Activated CD4-positive, alpha-beta T cell treated with anti-CD3 and anti-CD28 coated beads, Interleukin-2, amount 50 U/mL, for 4 hours (primary cell): ENCODE measurements at places on chromosomes 2 and 18.
A peak's percentile ranks its signal among the peaks of the same experiment; 100 is the strongest.

DNA sequence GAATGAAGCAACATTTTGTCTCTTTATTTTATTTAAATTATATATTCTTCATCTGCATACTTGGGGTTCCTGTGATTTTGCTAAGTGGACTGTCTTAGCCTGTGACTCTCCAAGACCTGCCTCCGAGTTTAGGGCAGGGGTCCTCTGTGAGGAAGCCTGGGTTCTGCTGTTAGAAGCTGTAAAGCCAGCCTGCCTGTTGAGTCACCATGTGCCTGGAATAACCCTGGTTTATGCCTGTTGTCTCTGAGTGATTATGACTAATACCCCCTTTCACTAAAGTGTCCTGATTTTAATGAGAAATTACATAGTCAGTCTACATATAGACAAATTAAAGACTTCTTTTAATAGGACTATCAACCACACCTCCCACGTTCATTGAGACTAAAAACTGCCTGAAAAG lies 369.1 kb downstream of the ZNF521 start:
- no peak for DNase-seq

GRCh38 chr2:177249038-177249437 lies 15.5 kb downstream of the NFE2L2 start:
- DNase-seq: no peak

DNA sequence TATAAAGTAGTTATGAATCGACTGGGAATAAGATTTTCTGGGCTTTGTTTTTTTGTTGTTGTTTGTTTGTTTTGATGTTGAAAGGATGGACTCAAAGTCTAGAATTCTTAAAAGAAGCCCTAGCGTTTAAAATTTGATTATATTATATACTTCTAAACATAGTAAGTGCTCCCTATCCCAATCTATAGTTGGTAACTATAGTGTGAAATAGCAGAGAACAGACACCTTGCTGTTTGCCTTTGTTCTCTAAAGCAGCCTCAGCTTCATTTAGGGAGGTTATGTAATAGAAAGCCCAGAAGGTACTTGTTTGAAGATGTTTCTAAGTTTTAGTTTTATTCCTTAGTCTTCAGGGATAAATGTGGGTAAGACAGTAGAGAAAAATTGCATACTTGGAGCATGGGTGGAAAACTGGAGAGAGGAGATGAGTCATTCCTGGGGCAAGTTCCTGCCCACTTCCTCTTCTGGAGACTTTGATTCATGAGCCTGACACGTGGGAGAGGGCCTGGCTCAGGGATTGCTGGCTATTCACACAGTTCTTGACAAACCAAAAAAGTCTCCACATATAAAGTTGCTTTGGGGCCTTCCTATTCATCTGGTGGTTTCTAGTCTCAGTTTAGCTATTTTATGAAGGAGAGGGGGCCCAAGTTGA lies 131.9 kb downstream of the MYO1B start:
- no peak for DNase-seq

DNA sequence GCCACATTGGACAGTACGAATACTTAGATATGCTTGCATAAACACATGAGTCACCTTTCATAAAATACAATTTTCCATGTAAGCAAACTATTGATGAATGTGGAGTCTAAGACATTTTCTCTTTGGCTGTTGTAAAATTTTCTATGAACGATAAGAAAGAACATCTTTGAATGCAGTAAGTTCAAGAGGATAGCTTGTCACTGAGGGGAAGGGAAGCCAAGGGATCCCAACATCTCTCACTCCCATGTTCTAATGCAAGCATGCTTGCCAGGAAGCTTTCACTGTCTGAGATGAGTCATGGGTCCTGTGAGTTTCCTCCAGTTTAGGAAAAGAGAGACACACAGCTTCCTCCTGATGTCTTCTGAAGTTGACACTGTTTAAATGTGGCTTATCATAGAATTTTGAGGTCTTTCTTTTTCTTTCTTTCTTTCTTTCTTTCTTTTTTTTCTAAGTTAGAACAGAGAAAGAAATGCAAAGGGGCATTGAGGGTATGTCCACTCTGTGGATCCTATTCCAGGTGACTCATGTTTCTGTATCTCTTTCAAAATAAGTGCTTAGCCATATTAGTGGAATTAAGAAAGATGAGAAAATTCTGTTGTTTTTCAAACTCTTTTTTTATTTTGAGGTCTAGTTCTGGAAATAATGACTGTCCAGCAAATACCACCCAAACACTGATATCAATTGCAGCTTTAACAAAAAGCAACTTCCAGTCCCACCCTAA lies 146.6 kb downstream of the RDH14 start:
- DNase-seq: no peak

GRCh38 chr18:10057401-10057893 lies 143.6 kb downstream of the VAPA start:
- no peak for DNase-seq

DNA sequence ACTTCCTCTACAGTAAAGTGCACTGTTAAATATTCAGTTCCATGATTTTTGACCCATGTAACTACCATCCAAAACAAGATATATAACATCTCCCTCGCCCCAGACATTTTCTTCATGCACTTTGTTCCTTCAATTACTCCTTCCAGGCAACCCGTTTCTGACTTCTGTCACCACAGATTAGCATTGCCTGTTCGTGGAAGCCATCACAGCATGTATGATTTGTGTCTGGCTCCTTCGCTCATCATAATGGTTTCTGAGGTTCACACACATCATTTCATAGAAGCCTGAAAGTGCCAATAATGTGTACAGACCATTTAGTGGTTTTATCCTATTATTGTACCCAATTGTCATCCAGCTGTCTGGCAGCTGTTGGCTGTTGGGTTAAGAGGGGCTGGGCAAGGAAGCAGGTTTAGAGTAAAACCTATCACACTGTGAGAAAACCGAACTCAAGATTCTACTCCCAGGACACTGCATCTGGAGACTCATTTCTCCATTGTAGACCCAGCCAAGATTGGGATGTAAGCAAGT lies 16.1 kb downstream of the ARHGAP28 start:
- DNase-seq: no peak

- no peak for DNase-seq
These were observed 18.7 kb upstream of the RASGRP3 start for GRCh38 chr2:33457556-33458247.

GRCh38 chr2:11339508-11340083 lies 4.8 kb downstream of the ROCK2 start:
- DNase-seq: no peak

DNA sequence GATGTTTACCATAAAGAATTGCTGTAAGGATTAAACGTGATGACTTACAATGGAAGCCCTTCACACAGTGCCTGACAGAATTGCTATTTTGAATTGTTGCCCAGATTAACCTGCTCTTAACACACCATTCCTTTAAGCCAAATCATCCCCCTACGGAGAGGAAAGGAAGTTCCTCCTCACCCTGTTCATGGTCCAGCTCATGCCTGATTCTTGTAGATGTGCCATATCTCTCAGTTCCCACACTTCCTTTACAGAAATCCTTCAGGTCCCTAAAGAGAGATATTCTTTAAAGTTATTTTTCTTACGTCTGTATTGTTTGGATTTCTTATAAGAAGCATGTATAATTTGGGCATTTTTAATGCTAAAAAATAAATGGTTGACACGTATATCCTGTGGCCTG lies 127.5 kb upstream of the DAPL1 start:
- DNase-seq: no peak

DNA sequence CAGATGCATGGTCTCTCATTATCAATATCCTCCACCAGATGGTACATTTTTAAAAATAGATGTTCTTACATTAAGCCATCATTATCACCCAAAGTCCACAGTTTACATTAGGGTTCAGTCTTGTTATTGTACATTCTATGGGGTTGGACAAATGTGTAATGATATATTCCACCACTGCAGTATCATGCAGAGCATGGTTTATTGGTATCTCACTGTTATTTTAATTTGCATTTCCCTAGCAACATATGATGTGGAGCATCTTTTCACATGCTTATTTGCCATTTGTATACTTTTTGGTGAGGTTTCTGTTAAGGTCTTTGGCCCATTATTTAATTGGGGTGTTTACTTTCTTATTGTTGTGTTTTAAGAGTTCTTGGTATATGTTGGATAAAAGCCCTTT lies 95.7 kb downstream of the PTH2R start:
- DNase-seq: no peak

GRCh38 chr2:27960237-27960912 lies 69.8 kb downstream of the BABAM2 start:
- DNase-seq: no peak

DNA sequence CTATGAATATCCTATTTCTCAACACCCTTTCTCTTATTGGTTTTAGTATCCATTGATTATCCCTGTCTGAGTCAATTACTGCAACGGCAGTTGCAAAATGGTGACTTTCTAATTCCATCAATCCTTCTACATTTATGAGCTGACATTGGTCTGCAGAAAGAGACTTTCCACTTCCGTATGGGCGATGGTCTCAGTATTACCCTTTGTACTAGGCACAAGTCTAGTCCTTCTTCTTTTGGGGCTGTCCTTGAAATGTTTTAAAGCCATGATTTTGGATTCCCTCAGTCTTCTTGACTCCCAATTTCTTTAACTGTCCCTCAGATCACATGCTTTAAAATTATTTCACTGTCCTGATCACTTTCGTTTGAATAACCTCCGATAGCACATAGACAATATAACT lies 32.7 kb upstream of the SOCS6 start:
- no peak for DNase-seq

GRCh38 chr2:159506764-159507440 lies 109.4 kb downstream of the BAZ2B start:
- DNase-seq: no peak

GRCh38 chr2:221563270-221563985 lies 8.7 kb downstream of the EPHA4 start:
- no peak for DNase-seq

DNA sequence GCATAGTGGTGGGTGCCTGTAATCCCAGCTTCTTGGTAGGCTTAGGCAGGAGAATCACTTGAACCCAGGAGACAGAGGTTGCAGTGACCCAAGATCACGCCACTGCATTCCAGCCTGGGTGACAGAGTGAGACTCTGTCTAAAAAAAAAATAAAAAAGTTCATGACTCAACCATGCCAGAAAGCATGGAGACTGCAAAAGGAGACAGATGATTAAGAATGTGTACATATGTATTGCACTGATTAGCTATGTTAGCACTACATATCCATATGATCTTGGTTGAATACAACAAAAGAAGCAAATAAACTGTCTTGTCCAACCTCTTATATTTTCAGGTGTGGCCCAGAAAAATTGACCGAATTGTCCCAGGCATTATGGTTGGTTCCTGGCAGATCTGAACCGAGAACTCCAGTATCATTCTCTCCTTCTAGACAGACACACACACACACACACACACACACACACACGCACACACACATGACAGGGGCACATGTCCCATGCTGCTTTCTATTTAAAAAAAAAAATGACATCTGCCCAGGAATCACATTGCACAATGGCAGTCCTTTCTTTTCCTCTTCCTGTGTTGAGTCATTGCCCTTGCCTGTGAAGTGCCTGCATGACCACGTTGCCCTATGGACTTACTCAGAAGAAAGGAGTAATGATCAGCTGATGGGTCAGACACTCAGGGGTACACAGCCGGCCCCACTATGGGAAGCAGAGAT lies 65.6 kb downstream of the MYCN start:
- DNase-seq: no peak

DNA sequence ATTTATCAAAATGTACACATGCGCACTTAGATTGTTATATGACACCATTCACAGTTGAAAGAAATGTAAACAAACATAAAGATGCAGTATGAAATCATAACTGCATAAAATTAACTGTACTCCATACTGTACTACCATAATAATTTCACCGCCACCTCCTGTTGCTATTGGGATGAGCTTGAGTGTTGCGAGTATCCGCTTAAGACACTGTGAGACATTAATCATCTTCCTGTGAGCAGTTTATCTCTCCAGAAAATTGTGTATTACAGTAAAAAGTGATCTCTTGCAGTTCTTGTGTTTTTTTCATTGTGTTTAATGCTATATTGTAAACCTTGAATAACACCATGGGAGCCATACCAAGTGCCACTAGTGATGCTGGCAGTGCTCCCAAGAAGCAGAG lies 46.1 kb downstream of the OLA1 start:
- no peak for DNase-seq

DNA sequence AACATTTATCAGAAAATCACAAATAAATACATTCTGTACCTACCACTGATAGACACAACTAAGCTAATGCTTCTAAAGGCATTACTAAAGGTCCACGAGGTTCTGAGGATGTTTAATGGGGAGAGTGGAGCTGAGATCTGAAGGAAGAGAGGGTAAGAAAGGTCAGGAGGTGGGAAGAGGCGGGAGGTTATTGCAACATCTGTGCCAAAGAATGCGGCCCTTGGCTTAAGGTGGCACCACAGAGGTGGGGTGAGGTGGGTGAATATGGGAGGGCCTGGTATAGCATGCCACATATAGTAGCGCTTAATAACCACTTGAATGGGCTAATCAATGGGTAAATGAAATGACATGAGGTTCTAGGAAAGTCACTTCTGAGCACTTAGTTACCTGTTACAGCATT lies 217.8 kb upstream of the ATP5MC3 start:
- DNase-seq: no peak

- DNase-seq: no peak
These were observed 188.1 kb downstream of the LAMA1 start for GRCh38 chr18:6929370-6930102.

- DNase-seq: no peak
These were observed 195.7 kb upstream of the TWIST2 start for GRCh38 chr2:238652053-238652770.

- DNase-seq: no peak
These were observed 597.5 kb downstream of the SLC4A3 start for GRCh38 chr2:220224691-220225543.

- DNase-seq: no peak
These were observed 373.0 kb downstream of the CDH2 start for GRCh38 chr18:27803957-27804356.

- DNase-seq: no peak
These were observed 35.7 kb upstream of the HPCAL1 start for GRCh38 chr2:10267036-10267435.

- DNase-seq: peak; percentile 31
These were observed 37.6 kb upstream of the SPAG16 start for GRCh38 chr2:213246497-213247281.

DNA sequence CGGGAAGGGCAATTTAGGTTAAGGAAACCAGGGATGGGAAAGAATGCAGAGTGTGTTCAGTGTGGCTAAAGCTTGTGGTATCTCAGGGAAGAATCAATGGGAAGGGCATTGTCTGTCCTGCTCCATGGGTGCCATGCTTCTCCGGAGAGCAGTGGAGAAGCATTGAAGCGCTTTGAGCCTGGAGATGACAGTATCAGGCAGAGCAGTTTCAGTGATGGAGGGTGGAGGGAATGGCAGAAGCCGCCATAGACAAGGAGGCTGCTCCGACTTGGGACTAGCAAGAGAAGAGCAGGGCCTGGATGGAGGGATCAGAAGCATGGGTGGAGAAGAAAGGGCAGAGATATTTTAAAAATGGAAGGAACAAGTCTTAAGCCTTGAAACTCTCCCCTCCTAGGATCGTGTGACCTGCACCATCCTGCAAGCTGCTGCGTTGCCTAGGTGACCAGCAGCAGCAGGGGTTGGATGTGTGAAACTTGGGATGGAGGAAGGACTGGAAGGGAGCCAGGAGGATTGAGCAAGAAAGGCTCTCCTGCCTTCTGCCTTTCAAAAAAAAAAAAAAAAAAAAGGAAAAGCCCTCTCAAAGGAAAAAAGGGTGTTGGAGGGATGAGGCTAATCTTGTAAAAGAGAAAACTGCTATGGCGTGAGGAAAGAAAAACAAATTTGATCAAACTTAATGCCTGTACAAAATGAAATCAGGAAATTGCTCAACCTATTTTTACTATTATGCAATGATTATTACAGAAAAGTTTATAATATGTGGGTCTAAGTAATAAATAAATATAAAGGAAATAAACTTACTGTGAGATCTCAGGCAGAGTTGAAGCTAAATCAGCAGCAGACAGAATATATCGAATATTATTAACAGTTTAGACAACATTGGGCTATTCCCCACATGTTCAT lies 493.8 kb upstream of the NRP2 start:
- no peak for DNase-seq

GRCh38 chr2:204794624-204795023 lies 249.3 kb downstream of the PARD3B start:
- no peak for DNase-seq
